B cell (primary cell): ENCODE measurements at places on chromosomes 7 and 10. TPM values are rescaled to one million over a fixed set of nuclear protein-coding genes. Genes with fewer than 3 reads are reported as not detected.

DNA sequence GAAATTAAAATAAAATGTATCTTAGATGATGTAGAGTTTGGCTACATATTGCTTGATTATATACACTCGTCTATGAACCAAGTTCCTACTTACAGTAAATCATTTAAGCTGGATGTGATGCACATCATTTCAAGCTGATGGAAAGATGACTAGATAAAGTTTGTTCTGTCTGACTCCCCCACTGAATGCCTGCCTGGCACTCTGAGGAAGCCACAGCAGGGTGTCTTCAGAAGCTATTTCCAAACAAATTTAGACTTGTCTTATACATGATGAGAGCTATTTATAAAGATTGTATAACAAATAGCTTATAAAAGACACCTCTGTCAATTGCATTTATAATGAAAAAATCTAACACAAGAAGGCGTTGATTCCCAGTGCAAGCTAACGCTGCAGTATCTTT is 741.4 kb downstream of the MAGI2 start:
- H3K27ac ChIP-seq = no peak overlapping the region
- no peak overlapping the region for H3K4me3 ChIP-seq
- no peak for DNase-seq
- H3K36me3 ChIP-seq = no peaks in the 10 kb centered on the region

- H3K36me3 ChIP-seq = no peaks in the 10 kb centered on the region
- H3K4me1 ChIP-seq = no peaks in the 10 kb centered on the region
- H3K4me3 ChIP-seq = no peak overlapping the region
These were observed 146.8 kb downstream of the FZD1 start for GRCh38 chr7:91411060-91411459.

DNA sequence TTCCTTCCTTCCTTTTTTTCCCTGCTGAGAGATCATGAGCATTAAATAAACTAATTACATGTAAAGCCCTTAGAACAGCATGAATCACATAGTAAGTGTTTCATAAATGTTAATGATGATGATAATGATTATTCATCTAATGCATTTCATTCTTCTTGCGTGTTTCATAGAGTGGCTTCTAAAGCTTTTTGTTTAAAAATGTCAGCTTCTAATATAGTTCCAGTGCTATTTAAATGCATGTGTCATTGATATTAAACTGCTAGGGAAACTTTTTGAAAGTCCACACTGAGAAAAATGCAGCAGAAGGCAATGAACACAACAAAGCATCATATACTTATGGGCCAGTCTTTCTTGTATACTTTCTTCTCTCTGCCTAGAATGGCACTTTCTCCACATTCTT is 894.8 kb downstream of the REEP3 start:
- H3K27ac ChIP-seq = no peak overlapping the region
- H3K27me3 ChIP-seq = no peaks in the 10 kb centered on the region

DNA sequence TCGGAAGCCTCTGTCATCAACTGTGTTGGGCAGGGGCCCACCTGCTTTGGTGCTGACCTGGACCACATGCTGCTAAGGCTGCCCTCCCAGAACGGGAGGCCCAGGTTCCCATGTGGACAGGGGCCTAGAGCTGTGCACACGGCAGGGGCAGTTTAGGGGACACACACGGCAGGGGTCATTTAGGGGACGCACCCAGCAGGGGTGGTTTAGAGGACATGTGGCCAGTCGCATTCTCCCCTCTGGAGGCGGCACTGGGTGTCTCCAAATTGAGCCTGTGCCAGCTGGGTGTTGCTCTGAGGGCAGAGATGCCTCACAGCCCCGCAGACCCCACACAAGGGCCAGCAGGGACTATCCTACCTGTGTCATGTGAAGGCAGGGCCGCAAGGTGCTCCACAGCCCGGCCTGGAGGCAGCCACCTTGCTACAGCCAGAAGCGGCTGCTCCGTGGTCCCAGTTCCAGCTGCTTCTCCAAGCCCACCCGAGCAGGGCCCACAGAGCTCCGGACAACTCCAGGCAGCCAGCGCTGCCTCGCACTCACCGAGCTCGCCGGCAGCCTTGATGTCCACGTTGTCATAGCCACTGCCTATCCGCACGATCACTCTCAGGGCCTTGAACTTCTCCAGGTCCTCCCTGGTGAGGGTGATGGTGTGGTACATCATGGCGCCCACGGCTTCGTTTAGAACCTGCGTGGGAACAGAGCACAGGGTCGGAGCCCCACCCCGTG is 60.7 kb downstream of the ZRANB1 start:
- H3K27ac ChIP-seq = no peak overlapping the region
- no peak for DNase-seq
- no peaks in the 10 kb centered on the region for H3K27me3 ChIP-seq
- H3K4me1 ChIP-seq = no peaks in the 10 kb centered on the region
- H3K36me3 ChIP-seq = no peaks in the 10 kb centered on the region

DNA sequence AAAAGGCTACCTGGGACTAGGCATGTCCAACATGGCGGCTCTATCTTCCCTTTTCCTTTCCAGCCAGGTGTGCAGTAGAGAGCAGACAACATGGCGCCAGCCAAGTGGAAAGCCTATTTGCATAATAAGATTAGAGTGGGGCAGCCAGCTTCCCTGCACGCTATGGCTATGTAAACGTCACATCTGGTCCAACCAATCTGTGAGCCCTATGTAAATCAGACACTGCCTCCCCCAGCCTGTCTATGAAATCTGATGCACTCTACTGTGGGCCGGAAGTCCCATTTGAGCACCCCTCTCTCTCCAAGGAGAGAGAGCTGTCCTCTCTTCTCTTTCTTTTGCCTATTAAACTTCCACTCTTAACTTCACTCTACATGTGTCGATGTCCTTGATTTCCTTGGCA is 984.9 kb upstream of the AUTS2 start:
- H3K4me3 ChIP-seq = no peak overlapping the region
- DNase-seq = no peak

GRCh38 chr7:43791665-43792064 is 33.2 kb downstream of the BLVRA start:
- H3K27ac ChIP-seq = no peak overlapping the region
- no peaks in the 10 kb centered on the region for H3K27me3 ChIP-seq
- H3K4me3 ChIP-seq = no peak overlapping the region
- no peaks in the 10 kb centered on the region for H3K4me1 ChIP-seq

DNA sequence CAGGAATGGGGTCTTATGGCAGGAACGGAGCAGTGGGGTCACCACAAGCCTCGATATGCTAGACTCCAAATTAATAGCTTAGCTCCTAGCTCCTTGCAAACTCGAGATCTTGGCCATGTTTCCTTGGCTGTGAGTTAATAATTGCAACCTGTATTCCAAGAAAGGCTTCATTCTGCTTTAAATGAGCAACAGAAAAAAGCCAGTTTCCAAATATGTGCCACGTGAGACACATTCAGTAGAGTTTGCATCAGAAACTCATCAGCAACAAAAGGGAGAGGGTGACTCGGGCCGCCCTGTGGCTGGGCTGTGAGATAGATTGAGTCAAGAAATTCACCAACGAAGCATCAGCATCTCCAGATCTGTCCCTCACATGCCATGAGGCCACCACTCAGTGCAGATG is 112.0 kb downstream of the NPTX2 start:
- no peaks in the 10 kb centered on the region for H3K4me1 ChIP-seq
- H3K36me3 ChIP-seq = no peaks in the 10 kb centered on the region
- H3K27ac ChIP-seq = no peak overlapping the region
- no peak for DNase-seq
- H3K27me3 ChIP-seq = no peaks in the 10 kb centered on the region

DNA sequence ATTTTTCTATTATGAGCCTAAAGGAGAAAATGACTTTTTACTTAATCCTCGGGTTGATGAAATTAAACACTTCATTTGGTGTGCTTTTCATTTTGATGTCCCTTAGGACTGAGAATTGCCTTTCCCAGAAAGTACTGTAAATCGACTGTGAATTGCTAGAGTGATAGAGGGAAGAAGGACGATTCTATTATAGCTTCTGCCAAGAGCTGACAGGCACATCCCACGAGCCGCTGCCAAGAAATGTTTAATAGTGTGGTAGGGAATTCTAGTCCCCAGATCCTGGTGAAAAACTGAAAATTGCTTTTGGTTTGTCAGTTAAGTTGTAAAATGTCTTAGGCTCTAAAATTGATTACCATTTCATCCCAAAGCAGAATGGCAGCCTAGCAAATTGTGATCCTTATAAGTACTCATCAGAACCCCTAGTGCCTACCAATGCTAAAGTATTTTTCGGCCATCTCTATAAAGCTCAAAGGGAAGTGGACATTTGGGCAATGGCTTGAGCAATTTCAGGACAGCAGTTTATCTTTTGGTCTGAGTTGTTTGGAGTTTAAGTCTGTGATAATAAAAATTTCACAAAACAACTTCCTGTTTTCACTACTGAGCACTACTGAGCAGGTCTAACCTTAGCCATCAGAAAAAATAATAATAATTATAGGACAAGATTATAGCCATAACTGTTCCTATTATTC is 44.6 kb upstream of the HYCC1 start:
- H3K36me3 ChIP-seq = no peaks in the 10 kb centered on the region
- H3K4me3 ChIP-seq = no peak overlapping the region
- no peak overlapping the region for H3K27ac ChIP-seq
- no peaks in the 10 kb centered on the region for H3K27me3 ChIP-seq
- no peaks in the 10 kb centered on the region for H3K4me1 ChIP-seq

DNA sequence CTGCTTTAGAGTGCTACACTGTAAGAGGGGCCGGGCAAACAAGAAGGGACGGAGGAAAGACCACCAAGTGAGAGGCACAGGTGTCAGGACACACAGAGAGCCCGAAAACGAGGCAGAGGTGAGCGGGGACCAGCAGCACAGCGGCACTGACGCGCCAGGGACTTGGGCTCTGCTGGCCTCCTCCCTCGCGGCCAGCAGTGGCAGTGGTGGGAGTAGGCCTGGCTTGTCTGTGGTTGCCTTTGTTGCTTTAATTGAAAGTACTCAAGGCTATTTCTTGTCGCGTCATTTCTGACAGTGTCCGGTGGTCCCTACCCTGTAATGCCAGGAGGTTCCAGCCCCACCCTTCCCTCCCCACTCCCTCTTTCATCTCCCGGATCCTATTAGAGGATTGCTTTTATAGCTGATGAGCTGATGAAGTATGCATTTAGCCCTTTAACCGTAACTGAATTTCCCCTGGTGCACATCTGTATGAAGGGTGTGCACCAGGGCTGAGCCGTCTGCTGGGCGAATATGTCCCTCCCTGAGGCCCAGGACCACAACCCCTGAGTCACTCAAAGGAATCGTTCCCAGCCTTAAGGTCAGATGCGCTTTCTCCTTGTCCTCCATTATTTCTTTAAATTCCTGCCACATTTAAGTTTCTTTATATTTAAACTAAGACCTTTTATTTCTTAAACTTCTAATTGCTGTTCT is 39.5 kb upstream of the FAM20C start:
- H3K27ac ChIP-seq = no peak overlapping the region
- H3K27me3 ChIP-seq = no peaks in the 10 kb centered on the region
- H3K36me3 ChIP-seq = no peaks in the 10 kb centered on the region
- DNase-seq = no peak
- peaks cover 14% of the 10 kb centered on the region for H3K4me1 ChIP-seq

DNA sequence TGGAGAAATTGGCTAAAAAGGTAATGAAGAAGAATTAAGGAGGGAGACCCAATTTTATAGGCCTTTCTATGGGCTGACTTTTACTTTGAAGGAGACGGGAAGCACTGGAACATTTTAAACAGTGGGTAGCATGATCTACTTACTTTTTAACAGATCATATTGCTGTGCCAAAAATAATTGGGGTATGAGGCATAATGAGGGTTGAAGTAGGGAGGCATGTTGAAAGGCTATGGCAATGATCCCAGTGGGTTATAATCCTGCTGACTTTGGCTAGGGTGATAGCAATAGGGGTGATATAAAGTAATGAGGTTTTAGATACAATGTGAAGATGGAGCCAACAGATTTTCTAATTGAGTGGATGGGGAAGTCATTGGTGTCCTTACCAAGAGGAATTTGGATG is 73.2 kb downstream of the GPR37 start:
- no peak overlapping the region for H3K27ac ChIP-seq
- H3K36me3 ChIP-seq = no peaks in the 10 kb centered on the region
- no peaks in the 10 kb centered on the region for H3K27me3 ChIP-seq
- no peak for DNase-seq
- no peak overlapping the region for H3K4me3 ChIP-seq

GRCh38 chr10:26087666-26088065 is 128.9 kb upstream of the GAD2 start:
- H3K27ac ChIP-seq = no peak overlapping the region
- no peaks in the 10 kb centered on the region for H3K4me1 ChIP-seq
- DNase-seq = no peak
- H3K4me3 ChIP-seq = no peak overlapping the region
- H3K27me3 ChIP-seq = no peaks in the 10 kb centered on the region

DNA sequence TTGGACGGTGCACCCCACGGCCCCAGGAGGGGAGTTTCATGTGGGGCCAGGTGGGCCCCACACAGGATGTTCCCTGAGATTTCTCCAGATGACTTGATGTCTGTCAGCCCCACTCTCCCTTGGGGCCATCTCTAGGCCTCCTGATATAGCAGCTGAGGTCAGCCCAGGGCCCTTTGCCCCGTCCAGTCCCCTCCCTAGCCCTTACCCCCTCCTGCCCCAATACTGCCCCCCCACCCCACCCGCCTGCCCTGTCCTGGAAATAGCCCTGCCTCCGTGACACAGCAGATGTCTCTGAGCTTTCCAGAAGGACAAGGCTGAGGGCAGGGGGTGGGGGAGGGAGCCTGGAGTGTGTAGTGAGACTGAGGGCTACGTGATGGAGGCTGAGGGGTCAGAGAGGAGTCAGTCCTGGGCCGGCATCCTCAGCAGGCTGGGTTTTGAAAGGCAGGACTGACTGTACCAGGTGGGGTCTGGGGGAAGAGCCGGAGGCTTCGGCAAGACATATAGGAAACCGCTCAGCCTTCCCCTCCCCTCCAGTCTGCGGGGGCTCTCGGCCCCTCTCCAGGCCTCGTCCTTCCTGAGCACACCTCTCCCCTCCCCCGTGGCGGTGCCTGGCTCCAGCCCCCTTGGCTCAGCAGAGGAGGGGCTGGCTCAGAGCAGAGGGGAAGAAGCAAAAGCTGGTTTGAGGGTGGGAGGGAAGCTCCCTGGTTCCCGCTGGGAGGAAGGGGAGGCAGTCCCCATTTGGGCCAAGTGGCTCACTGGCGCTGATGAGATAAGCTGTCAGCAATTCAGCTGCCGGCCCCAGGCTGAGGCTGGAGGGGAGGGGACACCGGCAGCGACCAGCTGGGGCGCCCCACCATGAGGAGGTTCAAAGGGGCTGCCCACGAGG is 2.0 kb downstream of the FLNC start:
- peak; percentile 28 for DNase-seq
- no peaks in the 10 kb centered on the region for H3K36me3 ChIP-seq
- H3K27ac ChIP-seq = no peak overlapping the region
- peaks cover 32% of the 10 kb centered on the region for H3K4me1 ChIP-seq
- H3K4me3 ChIP-seq = no peak overlapping the region
- H3K27me3 ChIP-seq = peaks cover 12% of the 10 kb centered on the region

GRCh38 chr10:3398825-3399646 is 226.5 kb upstream of the PITRM1 start:
- H3K27me3 ChIP-seq = no peaks in the 10 kb centered on the region
- H3K36me3 ChIP-seq = no peaks in the 10 kb centered on the region
- DNase-seq = no peak
- no peaks in the 10 kb centered on the region for H3K4me1 ChIP-seq

GRCh38 chr10:122992031-122992585 is 11.9 kb downstream of the PSTK start:
- H3K4me1 ChIP-seq = no peaks in the 10 kb centered on the region
- H3K36me3 ChIP-seq = peaks cover 31% of the 10 kb centered on the region
- H3K27me3 ChIP-seq = no peaks in the 10 kb centered on the region

The TFAM gene
- total RNA-seq = 38.4 and 40.6 TPM in 2 replicates

The GNGT1 gene
- total RNA-seq = not detected in 2 replicates

The SLC18A3 gene
- not detected in 2 replicates for total RNA-seq

The EBLN1 gene
- total RNA-seq = not detected in 2 replicates

The GRID2IP gene
- 1.7 TPM in 2 replicates for total RNA-seq

The GIMAP5 gene
- total RNA-seq = 0.10 and 0.27 TPM in 2 replicates

The SPDYE5 gene
- total RNA-seq = not detected in 2 replicates
